Mesenteric fat pad (tissue), 1 donor: ENCODE measurements at places on chromosomes 5 and 9. TPM values are rescaled to one million over a fixed set of nuclear protein-coding genes. Genes with fewer than 3 reads are reported as not detected.

CCDC180 gene
- 2.8 TPM for total RNA-seq

PAEP gene
- not detected for total RNA-seq

IFNA21 gene
- not detected for total RNA-seq

DNA sequence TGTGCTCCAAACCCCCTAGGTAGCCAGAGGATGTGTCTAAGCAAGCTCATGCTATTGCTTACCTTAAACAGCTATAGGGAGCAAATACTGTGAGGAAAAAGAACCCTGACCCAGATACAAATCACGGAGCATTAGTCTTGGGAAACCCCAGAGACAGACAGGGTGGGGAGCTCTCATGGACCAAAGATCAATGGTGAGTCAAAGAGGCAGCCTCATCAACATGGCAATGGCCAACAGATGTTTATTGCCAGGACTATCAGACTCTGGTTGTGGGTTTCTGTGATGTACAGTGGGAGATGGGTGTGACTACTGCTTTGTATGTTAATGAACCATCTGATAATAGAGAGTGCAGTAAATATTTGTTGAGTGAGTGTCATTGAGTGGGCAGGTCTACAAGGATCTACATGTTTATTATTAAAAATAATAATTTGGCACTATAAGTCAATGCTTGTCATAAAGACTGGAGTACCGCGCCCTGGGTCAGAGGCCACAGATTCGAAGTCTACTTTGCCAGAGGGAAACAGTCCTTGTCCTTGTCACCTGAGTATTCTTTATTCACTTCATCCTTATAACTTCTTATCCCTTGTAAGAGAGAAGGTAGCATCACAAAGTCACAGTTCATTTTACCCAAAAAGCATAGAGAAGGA lies 56.5 kb upstream of the RAI14 start:
- peak; percentile 33 for DNase-seq

- peak; percentile 76 for DNase-seq
Measured at GRCh38 chr9:5042661-5043178, 57.6 kb downstream of the JAK2 start.

DNA sequence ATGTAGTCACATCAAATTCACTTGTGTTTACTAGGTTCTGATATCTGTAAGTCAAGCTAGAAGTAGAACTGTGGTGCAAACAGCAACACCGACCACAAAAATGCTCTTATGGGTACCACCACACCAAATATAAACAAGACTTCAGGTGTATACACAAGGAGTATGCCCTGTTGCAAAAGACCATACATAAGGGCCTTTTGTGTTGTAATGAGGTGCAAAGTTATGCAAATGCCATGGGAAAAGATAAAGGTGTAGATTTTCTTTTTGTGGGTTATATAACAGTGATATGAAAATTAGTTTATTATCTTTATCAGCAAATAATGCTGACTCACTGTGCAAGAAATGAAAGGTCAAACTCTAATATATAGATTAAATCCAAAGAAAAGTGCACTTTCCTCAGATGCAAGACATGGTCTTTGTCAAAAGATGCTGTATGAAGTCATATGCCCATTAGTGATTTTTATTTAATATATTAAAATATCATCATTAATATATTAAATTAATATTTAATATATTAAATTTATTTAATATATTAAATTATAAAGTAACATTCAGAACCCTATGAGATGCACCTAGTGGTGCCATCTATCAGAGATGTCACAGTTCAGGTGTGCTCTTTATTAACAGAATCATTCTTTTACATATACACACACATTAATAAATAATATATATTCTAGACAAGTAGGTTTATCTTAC lies 26.7 kb upstream of the ALDH1A1 start:
- DNase-seq, result no peak

DNA sequence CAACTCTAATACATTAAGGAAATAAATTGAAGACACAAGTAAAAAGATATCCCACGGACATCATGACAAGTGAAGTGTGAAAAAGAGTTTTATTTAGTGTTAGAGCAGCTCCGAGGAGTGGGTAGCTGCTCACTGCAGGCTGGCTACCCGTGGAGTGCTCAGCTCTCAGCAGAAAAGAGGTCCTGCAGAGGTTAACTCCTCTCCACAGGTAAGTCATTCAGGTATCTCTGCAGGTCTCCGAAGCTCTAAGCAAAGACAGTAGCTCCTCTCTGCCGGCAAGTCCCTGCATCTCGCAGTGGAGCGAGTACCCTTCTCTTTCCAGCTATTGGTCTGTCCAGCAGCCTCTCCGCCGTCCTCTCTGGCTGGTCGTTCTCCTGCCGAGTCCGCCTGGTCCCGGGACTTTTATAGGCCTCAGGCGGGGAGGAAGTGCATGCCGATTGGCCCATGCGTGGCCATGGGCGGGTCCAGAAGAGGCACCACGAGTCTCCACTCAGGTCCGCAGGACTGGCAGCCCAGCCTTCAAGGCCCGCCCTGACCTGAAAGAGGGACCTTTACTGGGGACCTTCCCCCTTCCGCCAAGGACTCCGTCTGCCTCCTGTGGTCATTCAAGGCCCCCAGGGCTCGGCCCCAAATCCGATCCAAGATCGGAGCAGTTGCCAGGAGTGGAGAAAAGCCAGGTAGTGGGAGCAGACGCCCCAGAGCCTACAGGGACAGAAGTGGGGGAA lies 29.9 kb downstream of the BTNL9 start:
- no peak for DNase-seq

NRG2 gene
- 5.7 TPM for total RNA-seq

NTRK2 gene
- total RNA-seq, result 14.4 TPM

TMC1 gene
- 0.48 TPM for total RNA-seq

- peak; percentile 72 for DNase-seq
Measured at GRCh38 chr9:134492721-134493460, 148.7 kb upstream of the COL5A1 start.

DNA sequence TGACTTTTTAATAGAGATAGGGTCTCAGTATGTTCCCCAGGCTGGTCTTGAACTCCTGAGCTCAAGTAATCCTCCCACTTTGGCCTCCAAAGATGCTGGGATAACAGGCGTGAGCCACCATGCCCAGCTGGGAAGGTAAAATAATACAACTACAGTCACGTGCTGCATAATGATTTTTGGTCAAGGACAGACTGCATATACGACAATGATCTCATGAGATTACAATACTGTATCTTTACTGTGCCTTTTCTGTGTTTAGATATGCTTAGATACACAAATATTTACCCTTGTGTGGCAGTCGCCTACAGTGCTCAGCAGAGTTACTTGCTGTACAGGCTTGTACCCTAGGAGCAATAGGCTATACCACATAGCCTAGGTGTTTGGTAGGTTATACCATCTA lies 14.2 kb upstream of the IRF1 start:
- DNase-seq, result no peak

DNA sequence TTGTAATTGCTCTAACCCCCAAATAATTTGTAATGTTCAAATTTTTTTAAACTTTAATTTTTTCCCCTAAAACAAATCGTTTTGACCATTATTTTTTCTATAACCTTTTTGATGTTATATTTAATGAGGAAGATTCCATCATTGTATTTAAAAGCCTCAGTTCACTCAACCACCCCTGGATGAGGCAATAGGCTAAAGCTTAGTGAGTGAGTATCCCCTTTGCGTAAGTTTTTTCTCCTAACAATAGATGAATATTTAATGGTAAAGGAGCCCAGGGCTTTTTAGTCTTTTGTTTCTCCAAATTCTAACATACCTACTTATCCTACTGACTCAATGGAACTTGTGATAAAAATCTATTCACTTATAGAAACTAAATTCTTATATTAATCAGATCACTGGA lies 38.1 kb downstream of the ALDH1A1 start:
- DNase-seq, result no peak

GGTA1 gene
- total RNA-seq, result 6.0 TPM

BARHL1 gene
- not detected for total RNA-seq

SLC6A18 gene
- total RNA-seq, result not detected

- no peak for DNase-seq
Measured at GRCh38 chr5:126656401-126657007, 55.8 kb downstream of the PHAX start.

- DNase-seq, result no peak
Measured at GRCh38 chr5:159319363-159319762, 10.9 kb downstream of the IL12B start.

SLC45A2 gene
- total RNA-seq, result not detected

GRCh38 chr5:2894316-2894715 lies 142.8 kb upstream of the IRX2 start:
- DNase-seq, result peak; percentile 20

DNA sequence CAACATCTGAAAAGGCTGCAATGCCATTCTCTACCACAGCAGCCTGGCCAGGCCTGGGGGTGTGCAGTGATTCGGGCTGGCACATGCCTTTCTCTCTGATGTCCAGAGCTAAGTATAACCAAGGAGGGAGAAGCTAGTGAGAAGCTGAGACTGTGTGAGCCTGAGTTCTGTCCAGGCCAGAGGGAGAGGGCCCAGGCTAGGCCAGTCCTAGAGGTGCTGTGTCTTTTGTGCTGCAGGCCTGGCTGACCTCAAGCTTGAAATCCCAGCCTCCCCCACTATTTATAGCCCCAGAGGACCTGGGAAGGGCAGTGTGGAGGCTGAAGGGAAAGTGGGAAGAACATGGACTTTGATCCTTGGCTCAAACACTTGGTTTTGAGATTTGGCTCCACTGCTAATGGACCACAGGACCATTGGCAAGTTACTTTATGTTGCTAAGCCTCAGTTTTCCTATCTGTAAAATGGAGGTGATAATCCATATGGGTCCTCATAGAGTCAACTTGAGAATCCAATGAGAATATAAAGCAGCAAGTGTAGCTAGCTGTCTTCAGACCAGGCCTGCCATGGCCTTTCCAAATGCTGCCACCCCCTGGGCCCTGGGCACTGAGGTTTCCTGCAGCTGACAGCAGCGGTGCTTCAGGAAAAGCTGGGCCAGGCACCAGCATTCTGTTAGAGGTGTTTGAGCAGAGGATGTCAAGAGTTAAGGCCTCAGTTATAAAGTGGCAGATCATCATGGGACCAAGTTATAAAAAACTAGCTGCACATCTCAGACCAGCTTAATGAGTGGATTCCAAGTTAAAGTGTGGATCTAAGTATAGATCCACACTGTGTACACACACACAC lies 21.1 kb downstream of the BNIP1 start:
- peak; percentile 45 for DNase-seq
